ENCODE measurements at places on chromosomes 5 and 9.

DNA sequence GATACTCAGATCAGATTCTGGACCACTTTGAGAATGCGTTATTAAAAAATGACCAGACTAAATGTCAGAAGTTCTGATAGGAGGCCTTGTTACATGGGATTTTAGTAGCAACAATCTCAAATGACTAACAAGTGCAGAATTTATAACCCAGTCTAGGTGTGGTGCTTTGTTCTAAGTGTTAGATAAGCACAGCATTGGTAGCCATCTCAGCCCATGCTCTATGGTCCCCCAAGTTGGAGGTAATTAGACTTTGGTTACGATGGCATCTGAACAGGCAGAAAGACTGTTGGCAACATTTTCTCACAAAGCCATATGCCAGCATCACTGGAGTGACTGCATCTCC is 140.4 kb upstream of the RPS23 start:
- DNase-seq, result no peak

- peak; percentile 65 for DNase-seq
Measured at GRCh38 chr9:110027671-110028081, 180.3 kb downstream of the C9orf152 start.

DNA sequence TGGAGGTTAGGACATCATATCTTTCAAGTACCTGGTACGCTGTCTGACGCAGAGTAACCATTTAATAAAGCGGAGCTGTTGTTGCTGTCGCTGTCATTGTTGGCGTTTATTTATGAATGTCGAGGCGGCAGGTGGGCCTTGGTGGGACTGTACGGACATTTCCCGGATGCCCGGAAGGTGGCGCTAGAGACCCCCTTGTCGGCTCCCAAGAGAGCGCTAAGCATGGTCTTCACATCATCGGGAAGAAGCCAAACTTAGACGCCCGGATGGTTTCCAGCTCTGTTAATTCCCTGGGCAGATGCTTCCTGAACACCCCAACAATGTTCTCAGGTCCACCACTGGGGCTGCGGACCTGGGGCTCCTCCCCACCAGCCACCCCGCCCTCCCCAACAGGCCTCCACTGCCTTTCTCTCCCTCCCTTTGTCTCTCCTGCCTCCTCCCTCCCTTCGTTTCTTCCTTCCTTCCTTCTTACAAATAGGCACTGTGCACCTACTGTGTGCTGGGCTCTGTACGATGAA is 54.1 kb downstream of the DUSP1 start:
- peak; percentile 61 for DNase-seq

DNA sequence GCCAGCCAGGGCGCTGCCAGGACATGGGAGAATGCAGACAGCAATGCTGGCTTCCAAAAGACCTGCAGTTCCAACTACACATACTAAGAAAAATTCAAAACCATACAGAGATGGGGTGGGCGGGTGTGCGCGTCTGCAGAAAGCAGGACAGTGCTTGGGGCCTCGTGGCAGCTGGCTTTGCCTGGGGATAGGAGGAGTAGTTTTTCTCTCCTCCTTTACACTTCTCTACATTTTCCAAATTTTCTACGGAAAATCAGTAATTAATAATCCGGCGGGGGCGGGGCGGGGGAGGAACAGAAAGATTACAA is 43.6 kb upstream of the SARDH start:
- DNase-seq, result no peak

- no peak for DNase-seq
Measured at GRCh38 chr5:73899055-73899454, 273.1 kb downstream of the ARHGEF28 start.

GRCh38 chr5:527646-528628 is 3.7 kb upstream of the SLC9A3 start:
- DNase-seq, result no peak

DNA sequence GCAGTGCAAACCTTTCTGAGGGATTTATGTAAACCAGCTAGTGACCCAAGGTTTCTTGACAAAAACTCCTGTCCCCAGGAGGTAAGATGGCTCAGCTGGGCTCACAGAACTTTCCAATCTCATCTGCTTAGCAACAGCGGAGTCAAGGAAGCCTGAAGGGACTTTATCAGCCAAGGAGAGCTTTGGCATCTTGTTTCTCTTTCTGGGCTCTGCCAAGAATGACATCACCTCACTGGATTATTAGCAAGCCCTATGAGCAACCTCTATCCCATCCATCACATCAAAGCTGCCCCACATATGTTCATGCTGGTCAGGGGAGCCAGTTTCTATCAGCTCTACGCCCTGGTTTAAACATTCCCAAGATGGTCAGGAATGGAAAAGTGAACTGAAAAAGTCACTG is 461.3 kb downstream of the ENC1 start:
- DNase-seq, result no peak

DNA sequence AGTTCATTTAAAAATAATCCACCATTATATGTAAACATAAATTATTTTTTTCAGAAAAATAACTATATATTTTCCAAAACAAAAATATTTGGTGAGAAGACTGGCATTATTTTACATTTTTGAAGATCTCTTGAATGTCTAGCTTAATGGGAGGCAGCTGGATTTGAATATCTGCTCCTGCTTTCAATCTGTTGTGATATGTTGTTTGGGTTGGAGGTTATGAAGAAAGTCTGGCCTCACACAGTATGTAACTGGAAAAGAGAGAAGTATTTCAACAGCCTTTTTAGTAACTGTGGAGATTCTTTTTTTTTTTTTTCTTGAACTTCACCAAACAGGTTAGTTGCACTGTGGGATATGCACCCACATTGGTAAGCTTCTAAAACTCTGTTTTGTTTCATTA is 84.7 kb upstream of the SLIT3 start:
- DNase-seq, result no peak

DNA sequence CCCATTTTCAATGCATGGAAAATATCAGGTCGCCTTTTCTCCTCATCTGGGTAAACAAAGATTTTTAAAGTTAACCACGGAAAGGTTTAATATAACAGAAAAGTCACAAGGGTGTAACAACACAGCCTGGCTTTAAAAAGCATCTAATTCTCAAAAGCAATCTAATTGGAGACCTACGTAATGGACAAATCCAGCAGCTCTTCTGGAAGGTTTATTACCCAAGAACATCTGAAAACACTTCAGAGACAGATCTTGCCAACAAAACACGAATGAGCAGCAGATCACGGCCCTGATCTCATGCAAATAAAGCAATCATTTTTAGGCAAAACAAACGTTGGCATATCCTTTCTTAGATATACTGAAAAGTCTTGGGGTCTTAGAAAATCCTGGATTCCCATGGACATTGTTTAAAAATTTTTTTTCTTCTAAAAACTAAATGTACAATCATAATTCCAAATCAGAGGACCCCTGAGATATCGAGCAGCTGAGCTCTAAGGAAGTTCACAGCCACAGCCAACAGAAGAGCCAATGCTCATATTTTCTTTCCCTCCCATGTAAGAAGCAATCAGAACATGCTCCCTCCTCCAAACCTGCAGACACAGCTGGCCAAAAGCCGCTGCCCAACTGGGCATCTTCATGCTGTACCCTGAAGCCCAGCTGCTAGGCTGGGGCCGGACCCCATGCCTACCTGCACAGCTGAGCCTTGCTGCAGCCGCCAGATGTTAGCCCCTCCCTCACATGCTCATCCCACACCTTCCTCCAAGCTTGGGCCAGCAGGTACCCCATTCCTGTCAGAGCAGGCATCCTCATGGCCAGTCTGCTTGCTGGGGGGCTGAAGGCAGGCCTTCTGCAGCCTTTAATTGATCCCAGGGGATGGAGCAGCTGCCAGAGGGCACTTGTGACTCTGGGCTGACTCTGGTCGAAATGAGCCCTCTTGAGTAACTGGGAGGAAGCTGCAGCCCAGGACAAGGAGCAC is 11.2 kb downstream of the ANKS6 start:
- DNase-seq, result no peak

- no peak for DNase-seq
Measured at GRCh38 chr9:36991516-36992134, 42.4 kb downstream of the PAX5 start.

- DNase-seq, result no peak
Measured at GRCh38 chr5:111120911-111121310, 28.8 kb downstream of the WDR36 start.

All from HFF-Myc (cell line).